Ecto neural progenitor cell (in vitro differentiated cells): ENCODE measurements at places on chromosomes 13 and 19.

DNA sequence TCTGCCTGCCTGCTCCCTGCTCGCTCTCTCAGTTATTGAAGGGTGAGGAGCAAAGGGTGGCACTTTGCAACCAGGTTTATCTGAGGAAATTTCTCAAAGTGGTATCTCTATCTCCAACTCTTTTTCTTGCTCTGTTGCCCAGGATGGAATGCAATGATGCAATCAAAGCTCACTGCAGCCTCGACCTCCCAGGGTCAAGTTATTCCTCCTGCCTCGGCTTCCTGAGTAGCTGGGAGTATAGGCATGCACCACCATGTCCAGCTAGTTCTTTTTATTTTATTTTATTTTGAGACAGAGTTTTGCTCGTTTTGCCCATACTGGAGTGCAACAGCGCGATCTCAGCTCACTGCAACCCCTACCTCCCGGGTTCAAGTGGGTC is 4.9 kb downstream of the ACTMAP start:
- no peak for DNase-seq

DNA sequence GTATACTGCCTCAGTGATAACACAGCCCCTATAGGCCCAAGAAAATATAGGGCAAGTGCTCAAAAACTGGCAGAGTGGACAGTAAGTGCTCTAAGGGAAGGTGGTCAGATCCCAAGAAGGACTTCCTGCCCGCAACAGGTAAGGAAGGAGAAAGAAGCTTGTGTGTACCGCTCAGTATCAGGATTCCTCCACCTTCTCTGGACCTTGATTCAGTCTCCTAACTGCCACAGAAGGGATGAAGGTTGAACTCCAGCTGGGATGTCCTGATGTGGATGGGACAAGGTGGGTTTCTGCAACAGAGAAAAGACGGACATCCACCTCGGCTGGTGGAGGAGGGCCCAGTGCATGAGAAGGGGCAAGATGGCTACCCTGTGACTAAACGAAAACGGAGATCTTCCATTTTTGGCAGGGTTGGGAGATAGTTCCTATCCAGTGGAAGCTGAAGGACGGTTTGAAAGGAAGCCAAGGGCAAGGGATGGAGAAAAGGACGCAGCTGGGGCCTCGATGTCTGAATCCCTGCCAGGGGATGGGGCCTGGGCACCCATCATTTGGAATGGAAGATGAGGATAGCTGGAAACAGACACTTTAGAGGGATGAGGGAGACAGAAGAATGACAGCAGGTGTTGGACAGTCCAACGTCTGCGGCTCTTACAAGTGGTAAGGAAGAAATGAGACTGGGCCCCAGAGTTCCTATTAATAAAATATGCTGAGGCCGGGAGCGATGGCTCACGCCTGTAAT is 1.3 kb upstream of the ATF5 start:
- DNase-seq: no peak

GRCh38 chr19:11137542-11138384 is 17.8 kb downstream of the SPC24 start:
- DNase-seq: peak; percentile 91

GRCh38 chr19:46080561-46080960 is 39.8 kb upstream of the IGFL4 start:
- DNase-seq: no peak

DNA sequence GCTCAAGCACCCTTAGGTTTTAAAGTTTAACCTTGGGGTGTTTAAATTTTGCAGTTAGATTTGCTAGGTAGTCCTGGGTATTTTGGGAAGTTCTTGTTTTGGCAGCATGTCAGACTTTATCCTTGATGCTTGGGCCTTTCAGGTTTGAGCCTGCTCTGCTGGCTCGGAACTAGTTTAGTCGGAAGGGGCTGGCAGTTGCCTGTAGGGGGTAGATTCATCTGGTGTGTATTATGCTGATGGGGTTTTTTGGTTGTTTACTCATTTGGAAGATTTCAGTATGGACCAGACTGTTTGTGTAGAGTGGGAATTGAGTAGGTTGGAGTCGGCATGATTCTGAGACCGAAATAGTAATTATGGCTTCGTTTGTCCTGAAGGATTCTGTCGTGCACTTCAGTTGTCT is 15.1 kb downstream of the ILF3 start:
- no peak for DNase-seq

GRCh38 chr13:82011355-82011754 is 1670.4 kb upstream of the SPRY2 start:
- no peak for DNase-seq

DNA sequence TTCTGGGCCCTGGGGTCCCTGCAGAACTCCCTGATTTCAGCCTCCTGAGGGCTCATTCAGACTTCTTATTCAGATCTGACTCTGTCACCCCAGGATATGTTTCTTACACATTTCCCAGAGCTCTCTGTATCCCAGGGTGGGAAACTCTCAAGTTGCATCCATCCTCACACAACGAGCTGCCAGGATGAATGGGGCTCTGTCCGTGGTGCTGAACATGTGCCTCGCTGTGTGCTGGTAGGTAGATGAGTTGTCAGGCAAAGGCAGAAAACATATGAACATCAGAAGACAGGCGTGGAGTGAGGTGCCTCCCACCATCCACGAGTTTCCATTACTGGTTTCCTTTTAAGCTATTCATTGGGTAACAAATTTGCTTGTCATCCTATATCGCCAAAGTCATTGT is 11.4 kb upstream of the IGFL1 start:
- DNase-seq: peak; percentile 76

DNA sequence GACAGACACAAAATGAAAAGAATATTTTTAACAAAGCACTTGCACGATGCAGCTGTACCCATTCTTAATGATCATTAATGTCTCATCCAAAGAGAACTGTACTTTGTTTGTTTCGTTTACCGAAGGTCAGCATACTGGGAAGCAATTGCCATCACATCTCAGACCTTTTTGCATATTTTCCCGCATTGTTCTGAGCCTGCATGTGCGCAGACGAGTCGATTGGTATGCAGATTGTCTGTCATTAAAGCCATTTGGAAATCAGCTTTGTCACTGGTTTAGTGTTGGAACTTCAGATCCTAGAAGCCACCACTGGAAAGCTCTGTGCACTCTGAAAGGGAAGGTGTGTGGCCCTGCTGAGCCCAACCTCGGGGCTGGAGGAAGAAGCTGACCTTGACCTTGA is 15.6 kb downstream of the SPACA7 start:
- DNase-seq: no peak

GRCh38 chr13:101739382-101740178 is 287.1 kb downstream of the ITGBL1 start:
- no peak for DNase-seq

DNA sequence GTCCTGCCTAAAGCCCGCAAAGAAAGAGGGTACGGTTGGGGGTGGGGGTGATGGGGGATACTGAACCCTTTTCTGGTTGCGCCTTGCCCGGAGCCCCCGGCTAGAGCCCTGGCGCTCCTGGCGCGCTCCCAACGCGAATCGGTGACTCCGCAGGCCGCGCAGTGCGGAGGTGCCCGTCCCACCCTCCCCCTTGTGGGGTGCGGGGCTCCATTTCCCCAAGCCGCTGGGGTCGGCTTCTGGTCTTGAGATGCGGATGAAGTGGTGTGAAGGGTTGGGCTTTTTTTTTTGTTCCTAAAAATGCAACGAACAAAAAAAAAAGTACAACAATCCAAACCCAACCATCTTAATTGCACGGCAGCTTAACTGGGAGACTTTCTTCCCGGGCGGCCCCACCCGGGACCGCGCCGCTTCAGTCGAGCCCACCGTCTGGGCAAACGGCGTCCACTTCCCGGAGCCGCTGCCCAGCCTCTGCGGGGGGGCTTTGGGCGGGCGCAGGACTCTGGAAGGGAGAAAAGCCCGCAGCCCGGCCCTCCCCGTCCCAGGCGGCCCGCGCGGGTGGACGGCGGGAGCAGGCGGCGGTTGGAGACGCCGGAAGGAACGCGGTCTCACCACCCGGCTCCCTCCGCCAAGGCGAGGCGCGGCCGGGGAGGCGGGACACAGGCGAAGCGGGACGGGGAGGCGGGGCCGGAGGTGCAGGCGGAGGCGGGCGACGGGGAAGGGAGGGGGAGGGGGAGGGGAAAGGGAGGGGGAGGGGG is 504 bp upstream of the TRIM13 start:
- peak; percentile 95 for DNase-seq

- no peak for DNase-seq
Measured at GRCh38 chr13:112997188-112998130, 28.4 kb downstream of the MCF2L start.

DNA sequence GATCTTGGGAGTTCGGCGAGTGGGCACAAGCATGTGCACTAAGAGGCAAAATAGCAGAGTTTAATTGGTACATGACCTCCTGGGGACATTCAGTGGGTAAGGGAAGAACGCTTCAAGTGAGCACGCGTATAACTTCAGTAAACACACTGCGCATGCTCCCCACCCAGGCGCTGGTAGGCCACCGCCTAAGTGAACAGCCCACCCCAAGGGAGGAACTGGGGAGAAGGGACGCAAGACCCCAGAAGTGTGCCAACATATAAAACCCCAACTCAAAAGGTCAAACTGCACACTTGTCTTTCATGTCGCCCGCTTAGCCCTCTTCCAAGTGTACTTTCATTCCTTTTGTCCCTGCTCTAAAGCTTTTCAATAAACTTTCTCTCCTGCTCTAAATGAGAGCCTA is 10.5 kb upstream of the NTN5 start:
- DNase-seq: no peak

DNA sequence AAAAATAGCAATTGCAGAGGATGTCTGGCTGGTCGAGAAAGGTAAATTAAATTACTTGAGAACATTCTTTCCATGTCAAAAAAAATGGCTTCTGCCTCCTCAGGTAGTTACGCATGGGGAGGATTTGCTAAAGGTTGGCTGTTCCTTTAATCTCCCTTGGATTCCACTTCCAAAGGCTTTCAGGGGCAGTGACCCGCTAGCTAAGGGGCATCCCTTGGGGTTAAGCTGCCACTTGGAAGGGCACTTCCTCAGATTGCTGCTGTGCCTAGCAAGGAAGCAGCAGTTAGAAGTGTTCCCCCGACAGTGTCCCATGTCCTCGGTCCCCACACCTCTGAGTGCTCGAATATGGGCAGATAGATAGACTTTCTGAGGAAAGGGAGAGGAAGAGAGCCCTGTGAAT is 108.5 kb downstream of the RGCC start:
- DNase-seq: no peak

- no peak for DNase-seq
Measured at GRCh38 chr13:38900188-38900587, 90.4 kb downstream of the STOML3 start.

DNA sequence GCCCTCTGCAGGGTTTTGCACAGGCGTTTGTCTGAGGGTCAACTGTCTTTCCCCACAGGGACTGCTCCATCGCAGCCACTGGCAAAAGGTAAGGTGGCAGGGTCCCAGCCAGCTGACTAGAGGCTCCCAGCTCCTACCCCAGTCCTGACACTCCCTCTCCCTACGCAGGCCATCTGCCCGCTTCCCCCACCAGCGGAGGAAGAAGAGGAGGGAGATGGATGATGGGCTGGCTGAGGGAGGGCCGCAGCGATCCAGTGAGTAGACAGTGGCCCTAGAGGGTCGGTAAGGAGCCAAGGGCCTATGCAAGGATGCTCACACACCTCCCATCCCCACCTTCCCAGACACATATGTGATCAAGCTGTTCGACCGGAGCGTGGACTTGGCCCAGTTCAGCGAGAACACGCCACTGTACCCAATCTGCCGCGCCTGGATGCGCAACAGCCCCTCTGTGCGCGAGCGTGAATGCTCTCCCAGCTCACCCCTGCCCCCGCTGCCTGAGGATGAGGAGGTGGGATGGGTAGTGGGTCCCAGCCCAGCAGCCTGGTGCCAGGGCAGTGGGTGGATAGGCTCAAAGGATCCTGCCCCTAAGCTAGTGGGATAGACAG is 4.0 kb downstream of the HSPB6 start:
- no peak for DNase-seq

GRCh38 chr13:35266412-35266811 is 210.1 kb downstream of the MAB21L1 start:
- DNase-seq: no peak

DNA sequence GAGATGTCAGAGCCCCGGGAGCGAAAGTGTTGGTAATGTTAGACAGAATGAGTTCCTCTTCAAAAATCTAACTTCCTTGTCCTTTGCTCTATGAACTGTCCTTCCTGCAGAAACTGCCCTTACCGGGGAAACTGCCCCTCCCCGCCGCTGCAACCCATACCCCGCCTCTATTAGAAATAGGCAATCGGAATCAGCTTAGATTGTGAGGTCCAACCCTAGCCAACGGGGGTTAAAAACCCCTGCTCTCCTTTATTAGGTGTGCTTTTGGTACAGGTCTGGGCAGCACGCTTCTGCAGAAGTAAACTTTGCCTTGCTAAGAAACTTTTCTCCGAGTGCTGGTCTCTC is 11.5 kb upstream of the CAPNS1 start:
- DNase-seq: peak; percentile 63

- no peak for DNase-seq
Measured at GRCh38 chr13:28245465-28245864, 107.1 kb downstream of the PAN3 start.

- no peak for DNase-seq
Measured at GRCh38 chr13:89514534-89515312, 1832.8 kb upstream of the MIR17HG start.

- DNase-seq: no peak
Measured at GRCh38 chr13:107202371-107203023, 634.6 kb upstream of the ARGLU1 start.

DNA sequence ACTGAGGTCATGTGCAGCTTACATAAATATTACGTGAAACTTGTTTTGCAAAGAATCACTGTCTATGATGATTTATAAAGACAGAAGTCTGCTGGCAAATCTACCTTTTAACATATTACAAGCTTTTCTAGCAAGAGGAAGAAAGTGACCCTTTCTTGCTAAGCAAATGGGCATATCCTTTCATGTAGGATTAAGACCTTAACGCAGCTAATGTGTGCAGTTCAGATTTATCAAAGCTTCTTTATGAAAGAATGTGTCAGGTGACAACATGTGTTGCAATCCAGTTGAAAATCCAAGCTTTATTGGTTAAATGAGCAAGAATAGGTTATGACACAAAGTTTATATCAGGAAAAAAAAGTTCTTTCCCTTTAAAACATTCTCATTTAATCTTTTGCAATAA is 115.6 kb upstream of the NBEA start:
- DNase-seq: no peak

DNA sequence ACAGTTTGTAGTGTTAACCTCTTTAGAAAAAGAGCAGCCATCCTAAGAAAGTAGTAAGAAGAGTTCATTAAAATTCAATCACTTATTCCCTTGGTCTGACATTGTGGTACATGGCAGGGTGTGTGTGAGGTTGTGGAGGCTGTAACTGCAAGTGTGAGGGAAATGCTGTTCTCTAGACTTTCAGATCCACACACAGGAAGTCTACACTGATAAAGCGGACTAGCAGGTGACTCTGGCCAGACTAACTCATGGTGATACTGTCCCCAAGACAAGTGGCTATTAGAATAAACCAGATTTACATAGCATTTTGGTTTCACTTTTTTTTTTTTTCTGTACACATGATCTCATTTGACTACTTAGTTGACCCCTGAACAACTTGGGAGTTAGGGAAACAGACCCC is 10.0 kb downstream of the MTIF3 start:
- DNase-seq: no peak

- DNase-seq: no peak
Measured at GRCh38 chr13:113742445-113743120, 16.4 kb upstream of the TMEM255B start.

GRCh38 chr13:78022164-78022877 is 103.7 kb upstream of the EDNRB start:
- no peak for DNase-seq
